ENCODE measurements at places on chromosomes 5 and 9.

DNA sequence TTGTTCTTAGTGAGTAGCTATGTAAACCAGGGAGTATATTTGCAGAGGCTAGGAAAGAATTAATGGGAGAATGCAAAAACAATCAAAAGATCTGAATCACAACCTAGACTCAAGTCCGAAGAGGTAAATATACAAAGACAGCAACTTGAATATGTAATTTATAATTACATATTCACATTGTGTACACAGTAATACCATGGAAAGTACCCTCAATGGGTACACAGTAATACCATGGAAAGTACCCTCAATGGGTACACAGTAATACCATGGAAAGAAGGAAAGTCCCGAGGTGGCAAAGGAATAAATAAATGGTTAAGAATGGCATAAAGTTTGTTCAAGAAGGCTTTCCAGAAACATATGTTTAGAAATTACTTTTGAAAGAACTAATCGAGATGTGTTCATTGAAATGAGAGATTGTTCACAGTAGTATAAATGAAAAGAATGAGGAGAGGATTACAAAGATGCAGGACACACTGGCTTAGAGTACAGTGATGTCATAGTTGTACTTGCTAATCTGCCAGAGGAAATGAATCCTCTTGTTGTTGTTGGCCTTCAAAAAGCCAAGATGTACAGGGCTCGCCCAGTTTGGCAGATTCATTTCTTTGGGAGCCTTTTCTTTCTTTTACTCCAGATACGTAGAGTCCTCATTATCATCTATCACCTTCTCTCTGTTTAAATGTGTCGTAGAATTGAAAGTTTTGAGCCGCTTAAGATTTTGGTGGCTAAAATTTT lies 116.0 kb downstream of the UNC13B start:
- DNase-seq: no peak

DNA sequence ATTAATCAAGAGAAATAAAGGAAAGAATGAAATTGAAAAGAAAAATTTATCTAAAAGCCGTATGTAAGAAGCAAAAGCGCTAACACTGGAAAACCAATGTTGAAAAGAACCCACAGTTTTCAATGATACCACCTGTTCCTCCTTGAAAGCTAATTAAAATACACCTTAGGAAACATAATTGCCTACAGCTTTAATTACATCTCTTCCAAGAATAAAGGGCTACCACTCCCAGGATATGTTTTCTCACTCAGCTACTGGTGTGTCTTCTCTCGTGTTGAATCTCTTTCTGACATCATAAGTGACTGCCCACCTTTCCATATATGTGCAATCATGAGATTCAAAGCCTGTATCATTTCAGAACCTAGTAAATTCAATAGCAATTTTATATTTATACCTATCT lies 880.6 kb upstream of the DMAC1 start:
- DNase-seq: no peak

DNA sequence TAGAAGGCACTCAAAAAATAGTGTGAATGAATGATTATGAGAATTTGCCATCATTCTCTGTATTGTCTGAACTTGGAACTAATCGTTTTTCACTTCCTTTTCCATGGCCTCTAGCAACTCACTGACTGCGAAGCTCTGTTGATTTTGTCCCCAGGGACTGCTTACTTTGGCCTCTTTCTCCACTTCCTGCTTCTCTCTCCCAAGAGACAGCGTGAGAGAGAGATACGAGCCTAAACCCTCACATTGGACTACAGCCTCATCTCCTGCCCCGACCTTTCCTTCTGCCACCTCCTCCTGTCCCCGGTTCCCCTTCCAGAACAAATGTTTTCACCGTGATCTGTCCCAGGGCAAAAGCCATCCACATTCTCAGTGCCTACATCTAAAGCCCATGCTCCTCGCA lies 300.8 kb upstream of the PANK3 start:
- DNase-seq: no peak

DNA sequence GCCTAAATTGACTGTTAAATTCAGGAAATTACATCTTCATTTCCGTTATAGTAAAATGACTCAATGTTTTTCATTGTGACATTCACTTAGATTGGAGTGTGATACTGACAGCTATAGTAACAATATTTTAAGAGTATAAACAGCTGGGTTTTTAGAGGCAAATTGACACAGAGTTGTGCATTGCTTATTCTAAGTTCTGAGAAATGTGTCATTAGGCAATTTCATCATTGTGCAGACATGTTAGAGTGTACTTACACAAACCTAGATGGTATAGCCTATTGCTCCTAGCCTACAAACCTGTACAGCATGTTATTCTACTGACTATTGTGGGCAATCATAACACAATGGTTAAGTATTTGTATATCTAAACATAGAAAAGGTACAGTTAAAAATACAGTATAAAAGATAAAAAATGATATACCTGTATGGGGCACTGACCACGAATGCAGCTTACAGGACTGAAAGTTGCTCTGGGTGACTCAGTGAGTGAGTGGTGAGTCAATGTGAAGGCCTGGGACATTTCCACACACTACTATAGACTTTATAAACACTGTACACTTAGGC lies 132.7 kb downstream of the PDE4D start:
- no peak for DNase-seq

GRCh38 chr5:149990518-149991376 lies 9.7 kb downstream of the TIGD6 start:
- DNase-seq: peak; percentile 71

- DNase-seq: no peak
These were observed 7.8 kb downstream of the IGFBPL1 start for GRCh38 chr9:38416461-38416860.

DNA sequence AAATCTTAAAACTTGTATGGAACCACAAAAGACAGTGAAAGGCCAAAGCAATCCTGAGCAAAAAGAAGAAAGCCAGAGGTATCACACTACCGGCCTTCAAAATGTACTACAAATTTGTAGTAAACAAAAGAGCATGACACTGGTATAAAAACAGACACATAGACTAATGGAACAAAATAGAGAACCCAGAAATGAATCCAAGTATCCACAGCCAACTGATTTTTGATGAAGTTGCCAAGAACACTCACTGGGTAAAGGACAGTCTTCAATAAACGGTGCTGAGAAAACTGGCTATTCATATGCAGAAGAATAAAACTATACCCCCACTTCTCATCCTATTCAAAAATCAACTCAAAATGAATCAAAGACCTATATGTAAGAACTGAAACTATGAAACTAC lies 390.1 kb downstream of the PRELID2 start:
- DNase-seq: no peak

DNA sequence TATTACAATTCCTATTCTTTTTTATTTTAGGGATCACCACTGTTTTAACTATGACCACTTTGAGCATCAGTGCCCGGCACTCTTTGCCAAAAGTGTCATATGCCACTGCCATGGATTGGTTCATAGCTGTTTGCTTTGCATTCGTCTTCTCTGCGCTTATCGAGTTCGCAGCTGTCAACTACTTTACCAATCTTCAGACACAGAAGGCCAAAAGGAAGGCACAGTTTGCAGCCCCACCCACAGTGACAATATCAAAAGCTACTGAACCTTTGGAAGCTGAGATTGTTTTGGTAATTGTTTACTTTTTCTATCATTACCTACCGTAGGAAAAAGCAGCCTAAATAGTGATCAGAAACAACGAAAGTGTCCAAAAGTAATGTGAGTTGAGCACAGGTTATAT lies 6.4 kb downstream of the GABRA6 start:
- DNase-seq: no peak

GRCh38 chr5:173204185-173204979 lies 30.6 kb downstream of the NKX2-5 start:
- DNase-seq: no peak

GRCh38 chr5:98454904-98455303 lies 318.6 kb upstream of the RGMB start:
- DNase-seq: no peak

- no peak for DNase-seq
These were observed 131.1 kb downstream of the ACTL7B start for GRCh38 chr9:108724652-108725051.

GRCh38 chr5:106454651-106455415 lies 1215.9 kb downstream of the EFNA5 start:
- no peak for DNase-seq

DNA sequence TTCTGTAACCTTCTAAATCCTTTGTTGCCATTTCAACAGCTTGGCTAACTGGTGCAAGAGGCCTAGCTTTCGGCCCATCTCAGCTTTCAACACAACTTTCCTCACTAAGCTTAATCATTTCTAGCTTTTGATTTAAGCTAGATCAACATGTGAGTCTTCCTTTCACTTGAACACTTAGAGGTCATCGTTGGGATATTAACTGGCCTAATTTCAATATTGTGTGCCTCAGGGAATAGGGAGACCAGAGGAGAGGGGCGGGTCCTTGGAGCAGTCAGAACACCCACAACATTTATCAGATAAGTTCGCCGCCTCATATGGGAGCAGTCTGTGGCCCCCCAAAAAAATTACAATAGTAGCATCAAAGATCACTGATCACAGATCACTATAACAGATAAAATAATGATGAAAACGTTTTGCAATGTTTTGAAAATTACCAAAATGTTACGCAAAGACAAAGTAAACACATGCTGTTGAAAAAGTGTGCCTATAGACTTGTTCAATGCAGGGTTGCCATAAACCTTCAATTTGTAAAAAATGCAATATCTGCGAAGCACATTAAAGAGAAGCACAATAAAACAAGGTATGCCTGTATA lies 66.8 kb upstream of the PCSK1 start:
- DNase-seq: no peak

DNA sequence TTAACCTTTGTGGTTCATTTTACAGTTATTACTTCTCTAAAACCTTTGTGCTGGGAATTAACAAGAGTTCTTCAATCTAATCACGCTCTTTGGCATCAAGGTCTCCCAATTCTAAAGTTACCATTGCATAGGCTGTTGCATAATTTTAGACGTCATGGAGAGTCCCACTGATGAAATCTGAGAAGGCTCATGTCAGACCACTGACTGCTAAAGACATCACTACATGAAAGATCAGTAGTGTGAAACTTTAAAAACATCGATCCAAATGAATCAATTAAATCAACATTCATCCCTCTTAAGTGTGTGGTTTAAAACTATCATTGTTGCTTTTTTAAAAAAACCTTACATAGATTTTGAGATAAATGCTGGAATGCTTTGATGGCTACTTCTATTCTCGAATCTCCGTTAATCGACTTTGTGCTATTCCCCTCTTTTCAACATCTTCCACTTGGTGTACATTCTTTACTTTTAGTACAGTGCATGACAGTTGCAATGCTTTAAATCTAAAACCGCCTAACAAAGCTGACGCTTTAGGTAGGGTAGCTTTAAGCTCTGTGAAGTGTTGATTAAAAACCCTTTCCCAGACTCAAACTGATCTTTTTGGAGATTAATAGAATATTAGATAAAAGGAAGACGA lies 33.6 kb downstream of the NR2F1 start:
- no peak for DNase-seq

- no peak for DNase-seq
These were observed 114.9 kb downstream of the TRIO start for GRCh38 chr5:14257995-14258403.

- no peak for DNase-seq
These were observed 73.1 kb downstream of the NDUFAF2 start for GRCh38 chr5:61018062-61018461.
